ENCODE measurements at places on chromosomes 3 and 15.

DNA sequence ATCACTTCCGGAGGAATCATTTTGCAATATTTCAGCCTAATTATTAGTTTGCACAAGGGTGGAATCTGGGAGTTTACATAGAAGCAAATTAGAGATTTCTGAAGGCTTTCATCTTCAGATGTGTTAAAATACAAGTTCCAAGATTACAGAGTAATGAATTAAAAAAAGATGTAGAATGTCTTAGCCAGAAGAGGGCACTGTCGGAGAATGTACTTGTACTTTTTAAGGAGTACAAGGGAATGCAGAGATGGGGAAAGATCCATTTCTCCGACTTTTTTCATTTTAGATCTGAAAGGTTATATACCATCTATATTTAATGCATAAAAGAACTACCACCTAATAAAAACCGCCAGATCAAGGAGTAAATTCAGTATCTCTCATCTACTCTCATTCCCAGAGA, 43.1 kb upstream of the WDR5B start:
- no peak for DNase-seq

- DNase-seq: no peak
Observed at GRCh38 chr15:24919446-24919845, 35.3 kb upstream of the SNRPN start.

DNA sequence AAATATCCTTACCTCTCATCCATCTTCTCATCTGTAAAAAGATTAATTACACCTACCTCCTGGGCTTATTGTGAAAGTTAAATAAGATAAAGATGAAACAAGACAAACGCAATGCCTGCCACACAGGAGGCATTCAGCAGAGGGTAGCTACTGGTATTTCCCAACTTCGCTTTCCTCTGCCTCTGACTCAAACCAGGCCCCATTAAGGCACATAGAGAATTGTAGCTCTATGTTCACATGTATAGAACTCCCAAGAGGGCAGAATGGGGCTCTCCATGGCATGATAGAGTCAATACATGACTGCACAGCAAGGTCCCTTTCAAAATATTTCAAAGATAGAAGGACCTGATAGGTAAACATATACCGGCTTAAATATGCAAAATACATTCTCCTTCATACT, 1.4 kb downstream of the LYSMD2 start:
- peak; percentile 70 for DNase-seq

GRCh38 chr3:159938714-159939113, 49.9 kb upstream of the IL12A start:
- DNase-seq: no peak

DNA sequence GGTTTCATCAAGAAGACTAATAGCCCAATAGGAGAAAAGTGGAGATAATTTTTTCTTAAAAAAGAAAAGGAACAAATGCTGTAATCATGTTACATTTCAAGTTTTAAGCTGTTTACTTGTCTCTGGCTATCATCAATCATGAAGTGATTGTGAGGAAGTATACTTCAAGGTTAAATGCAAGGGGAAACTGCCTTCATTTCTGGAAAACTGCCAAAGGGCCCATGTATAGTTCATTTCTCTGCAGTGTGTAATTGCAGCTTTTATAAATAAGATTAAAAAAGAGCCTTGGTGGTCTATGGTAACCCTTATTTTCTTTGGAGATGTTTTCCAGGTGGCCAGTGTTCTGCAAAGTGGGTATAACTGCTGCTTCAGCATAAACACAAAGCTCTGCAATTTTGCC, 101.9 kb downstream of the GRM7 start:
- no peak for DNase-seq

DNA sequence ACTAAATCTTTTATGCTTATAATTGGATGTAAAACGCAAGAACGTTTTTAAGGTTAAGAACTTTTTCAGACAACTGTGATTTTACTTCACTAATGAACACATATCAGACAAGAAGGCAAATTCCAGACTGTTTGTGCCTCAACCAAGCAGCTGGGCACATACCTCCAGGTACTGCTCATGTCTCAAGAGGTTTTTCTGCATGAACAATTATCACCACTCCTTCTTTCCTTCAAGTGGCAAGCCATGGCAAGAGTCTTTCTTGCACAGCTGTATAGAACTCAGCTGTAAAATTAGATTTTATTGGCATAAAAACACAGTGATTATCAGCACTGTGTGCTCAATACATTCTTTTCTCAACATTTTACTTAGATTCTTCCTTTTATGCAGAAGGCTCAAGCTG, 64.3 kb downstream of the FNDC3B start:
- DNase-seq: no peak

DNA sequence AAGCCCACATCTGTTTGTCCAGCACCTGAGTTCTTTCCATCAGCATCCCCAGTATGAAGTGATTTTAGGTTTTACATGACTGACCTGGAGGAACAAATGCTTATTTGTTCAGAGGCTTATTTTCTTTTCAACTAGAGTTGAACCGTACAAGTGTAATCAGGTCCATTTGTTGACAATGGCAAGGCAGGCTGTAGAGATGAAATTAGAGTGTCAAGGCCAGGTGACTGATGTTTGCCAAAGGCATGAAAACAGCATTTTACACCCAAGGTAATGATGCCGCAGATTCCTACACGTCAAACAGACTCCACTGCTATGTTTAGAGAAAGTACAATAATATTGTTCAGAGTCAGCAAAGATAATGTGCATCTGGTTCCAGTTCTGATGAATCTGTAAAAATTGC, 96.5 kb downstream of the KCNAB1 start:
- no peak for DNase-seq

- DNase-seq: peak; percentile 26
Observed at GRCh38 chr15:73052653-73053397, 562 bp downstream of the NEO1 start.

- DNase-seq: no peak
Observed at GRCh38 chr3:28150465-28151206, 90.8 kb upstream of the CMC1 start.

GRCh38 chr3:38059591-38059990, 20.6 kb downstream of the DLEC1 start:
- DNase-seq: no peak

DNA sequence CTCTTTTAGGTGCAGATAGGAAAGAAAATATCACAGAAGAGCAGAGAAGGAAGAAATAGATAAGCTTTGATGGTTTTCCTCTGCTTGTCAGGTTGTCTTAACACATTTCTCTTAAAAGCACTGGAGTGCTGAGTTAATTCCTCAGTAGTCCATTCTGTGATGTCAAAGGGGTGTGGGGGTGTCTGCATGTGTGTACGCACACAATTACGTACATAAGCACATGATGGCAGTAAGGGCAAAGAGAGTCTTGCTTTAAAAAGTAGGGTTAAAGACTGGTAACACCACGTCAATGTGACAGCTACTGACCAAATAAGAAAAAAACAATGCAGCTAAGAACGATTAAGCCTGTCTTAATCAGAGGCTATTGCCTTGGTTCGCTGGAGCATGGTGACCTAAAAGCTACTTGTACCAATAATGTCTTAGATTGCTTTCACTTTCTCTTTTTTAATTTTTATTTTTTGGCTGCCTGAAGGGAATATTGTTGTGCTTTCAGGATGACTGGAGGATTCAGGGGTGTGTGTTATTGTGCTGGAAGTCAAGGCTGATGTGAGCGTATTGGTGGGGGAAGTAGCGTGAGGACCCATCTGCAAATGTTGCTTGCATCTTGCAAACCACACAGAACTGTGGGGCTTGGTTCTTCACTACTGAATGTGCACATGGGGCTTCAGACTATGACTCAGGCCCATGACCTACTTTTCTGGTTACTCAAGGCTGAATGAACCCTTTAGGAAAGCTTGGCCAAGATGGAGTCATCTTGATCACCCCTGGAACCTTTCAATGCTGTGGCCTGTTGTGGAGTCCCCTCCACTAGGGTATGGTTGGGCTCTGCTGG, 417.8 kb upstream of the TPM1 start:
- DNase-seq: peak; percentile 23

GRCh38 chr15:58770519-58770856, 614 bp upstream of the MINDY2 start:
- DNase-seq: peak; percentile 28

- peak; percentile 71 for DNase-seq
Observed at GRCh38 chr3:45109771-45110508, 36.2 kb downstream of the CDCP1 start.

- DNase-seq: peak; percentile 59
Observed at GRCh38 chr3:56467108-56467507, 1.2 kb downstream of the ERC2 start.

- no peak for DNase-seq
Observed at GRCh38 chr3:71910108-71910507, 125.2 kb upstream of the PROK2 start.

- peak; percentile 7 for DNase-seq
Observed at GRCh38 chr3:59771768-59772181, 722.0 kb upstream of the CFAP20DC start.

- no peak for DNase-seq
Observed at GRCh38 chr3:99084826-99085225, 183.3 kb upstream of the DCBLD2 start.

DNA sequence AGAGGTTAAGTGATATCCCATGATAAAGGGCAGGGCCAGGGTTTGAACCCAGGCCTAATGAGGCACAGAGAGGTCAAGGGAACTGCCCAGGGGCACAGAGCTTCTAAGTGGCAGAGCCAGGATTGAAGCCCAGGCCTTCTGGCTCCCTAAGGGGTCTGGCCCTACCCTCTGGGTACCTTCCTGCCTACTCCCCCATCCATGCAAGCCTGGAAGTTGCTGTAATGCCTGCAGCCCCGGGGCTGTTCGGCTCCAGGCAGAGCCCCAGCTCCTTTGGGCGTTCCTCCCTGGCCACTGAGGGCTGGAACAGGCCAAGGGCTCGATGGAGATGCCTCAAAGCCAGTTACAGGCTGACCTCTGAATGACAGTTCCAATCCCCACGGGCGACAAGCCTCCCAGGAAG, 4.5 kb downstream of the GRIP2 start:
- no peak for DNase-seq

DNA sequence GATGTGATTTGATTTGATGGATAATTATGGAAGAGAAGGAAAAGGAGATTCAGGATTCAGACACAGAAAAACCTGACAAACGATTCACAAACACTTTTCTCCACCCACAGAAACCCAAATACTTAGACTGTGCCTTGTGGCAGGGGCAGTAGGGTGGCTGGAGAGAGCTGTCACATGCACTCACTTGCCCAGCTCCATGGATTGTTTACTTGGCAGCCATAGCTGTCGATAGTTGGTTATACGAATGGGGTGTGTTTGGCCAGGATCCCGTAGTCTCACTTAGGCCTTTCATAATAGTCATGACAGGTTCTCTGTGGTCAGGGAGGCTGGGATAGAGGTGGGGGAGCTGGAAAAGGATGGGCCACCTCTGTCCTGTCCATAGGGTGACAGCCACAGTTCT, 76.9 kb downstream of the CACNA1D start:
- DNase-seq: no peak

DNA sequence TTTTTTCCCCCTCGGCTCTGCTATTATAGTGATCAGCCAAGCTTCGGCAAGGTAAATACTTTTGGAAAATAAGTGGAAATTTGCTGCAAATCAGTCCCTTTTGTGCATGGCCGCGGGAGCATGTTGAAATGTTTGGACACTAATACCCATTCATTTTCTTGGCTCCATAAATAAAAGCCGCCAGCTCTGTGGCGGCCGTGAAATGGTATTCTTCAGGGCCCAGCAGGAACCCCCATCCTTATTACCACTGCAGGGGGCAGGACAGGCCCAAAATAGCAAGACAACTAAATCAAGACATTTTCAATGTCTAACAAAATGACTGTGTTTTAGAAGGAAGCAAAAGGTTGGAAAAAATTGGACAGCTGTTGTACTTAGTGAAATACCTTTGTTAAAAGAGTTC, 362.3 kb downstream of the NR2F2 start:
- no peak for DNase-seq

DNA sequence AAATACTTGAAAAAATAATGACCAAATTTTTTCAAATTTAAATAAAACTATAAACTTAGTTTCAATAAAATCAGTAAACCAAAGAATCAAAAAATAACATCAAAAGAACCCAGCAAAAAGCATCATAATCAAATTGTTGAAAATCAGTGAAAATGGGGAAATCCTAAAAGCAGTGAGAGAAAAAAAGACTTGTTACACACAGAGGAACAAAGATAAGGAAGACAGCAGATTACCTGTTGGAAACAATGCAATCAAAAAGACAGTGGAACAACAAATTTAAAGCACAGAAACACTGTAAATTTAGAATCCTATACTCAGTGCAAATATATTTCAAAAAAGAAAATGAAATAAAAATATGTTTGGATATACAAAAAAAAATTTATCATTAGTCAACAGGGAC, 156.2 kb upstream of the LMCD1 start:
- no peak for DNase-seq

- DNase-seq: peak; percentile 56
Observed at GRCh38 chr3:189331002-189331418, 159.2 kb downstream of the TPRG1 start.

DNA sequence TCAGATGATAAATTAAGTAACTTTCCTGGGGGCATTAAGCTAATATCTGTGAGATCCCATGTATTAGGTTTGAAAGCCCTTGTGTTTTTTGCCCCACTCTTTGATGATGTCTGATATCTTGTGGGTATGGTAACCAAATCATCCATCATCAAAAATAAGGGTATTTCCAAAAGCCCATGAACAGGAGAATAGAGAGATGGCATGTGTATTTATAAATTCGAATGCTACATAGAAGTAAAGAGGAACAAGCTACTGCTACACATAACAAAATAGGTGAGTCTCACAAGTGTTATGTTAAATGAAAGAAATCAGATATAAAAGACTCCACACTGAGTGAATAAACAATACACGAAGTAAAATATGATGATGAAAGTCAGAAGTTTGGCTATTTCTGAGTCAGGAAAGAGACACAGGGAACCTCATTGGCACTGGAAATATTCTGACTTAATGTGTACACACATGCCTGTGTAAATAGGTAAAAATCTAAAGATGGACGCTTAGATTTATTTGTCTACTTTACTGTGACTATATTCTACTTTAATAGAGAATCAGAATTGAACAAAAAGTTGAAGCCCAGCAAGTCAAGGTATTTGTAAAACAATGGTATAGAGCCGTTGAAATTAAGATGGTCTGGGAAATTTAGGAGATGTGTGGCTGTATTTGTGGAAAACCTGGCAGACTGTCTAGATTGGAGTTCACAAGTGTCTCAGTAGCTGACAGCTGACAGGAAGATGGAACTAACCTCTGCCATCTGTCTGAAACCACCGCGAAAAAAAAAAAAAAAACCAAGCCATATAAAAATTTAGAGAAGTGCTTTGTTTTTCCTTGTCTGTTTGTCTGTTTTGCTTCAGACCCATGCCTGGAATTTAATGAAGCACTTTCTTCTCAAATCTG, 111.0 kb upstream of the TGFBR2 start:
- DNase-seq: no peak
